ENCODE measurements at places on chromosomes 2 and 18.

DNA sequence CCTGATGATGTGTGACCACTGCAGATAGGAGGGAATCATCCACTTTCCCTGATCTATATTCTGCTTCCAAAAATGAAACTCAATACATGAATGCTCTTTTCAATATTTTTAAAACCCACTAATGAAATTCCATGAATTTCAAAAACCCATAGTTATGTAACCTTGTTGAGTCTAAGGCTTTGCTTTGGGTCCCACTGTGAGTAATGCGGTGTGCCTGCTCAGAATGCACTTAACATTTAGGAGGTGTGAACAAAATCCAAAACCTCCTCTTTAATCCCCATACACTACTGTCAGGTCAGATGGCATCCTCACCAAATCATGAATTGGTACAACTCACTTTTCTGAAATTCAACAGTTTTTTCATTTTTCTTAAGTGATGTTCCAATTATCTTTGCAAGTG is 50.4 kb downstream of the CCDC93 start:
- no peak for DNase-seq

- DNase-seq, result no peak
These were observed 13.3 kb downstream of the GAREM2 start for GRCh38 chr2:26185954-26186770.

DNA sequence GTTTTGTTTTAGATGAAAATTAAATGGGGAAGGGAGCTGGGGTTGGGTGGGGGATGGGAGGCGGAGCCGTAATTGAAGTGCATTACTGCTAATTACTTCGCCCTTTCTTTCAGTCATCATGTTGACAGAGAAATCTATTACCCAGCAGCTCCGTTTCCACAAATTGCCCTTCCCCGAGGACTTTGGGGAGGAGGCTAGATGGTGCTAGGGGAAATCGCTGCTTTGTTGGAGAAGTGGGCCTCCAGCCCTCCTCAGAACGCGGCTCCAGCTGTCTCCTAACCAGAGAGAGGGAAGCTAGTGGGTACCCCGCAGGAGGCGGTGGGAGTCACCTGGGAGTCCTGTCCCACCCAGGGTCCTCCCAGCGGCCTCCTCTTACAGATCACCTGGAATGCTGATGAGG is 130.9 kb upstream of the MYCN start:
- no peak for DNase-seq

- DNase-seq, result no peak
These were observed 36.2 kb upstream of the IGFBP2 start for GRCh38 chr2:216596980-216597509.

DNA sequence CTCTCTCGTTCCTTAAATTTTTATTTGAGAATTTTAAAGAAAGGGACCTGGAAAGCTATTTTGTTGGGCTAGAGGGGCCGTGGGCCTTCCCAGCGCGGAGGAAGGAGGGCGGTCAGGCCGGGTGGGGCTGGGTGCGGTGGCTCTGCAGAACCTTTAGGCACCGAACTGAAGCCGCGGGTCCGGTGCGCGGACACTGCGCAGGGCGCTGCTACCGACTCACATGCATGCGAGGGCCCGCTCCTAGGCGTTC is 1.6 kb upstream of the TWIST2 start:
- DNase-seq, result no peak

DNA sequence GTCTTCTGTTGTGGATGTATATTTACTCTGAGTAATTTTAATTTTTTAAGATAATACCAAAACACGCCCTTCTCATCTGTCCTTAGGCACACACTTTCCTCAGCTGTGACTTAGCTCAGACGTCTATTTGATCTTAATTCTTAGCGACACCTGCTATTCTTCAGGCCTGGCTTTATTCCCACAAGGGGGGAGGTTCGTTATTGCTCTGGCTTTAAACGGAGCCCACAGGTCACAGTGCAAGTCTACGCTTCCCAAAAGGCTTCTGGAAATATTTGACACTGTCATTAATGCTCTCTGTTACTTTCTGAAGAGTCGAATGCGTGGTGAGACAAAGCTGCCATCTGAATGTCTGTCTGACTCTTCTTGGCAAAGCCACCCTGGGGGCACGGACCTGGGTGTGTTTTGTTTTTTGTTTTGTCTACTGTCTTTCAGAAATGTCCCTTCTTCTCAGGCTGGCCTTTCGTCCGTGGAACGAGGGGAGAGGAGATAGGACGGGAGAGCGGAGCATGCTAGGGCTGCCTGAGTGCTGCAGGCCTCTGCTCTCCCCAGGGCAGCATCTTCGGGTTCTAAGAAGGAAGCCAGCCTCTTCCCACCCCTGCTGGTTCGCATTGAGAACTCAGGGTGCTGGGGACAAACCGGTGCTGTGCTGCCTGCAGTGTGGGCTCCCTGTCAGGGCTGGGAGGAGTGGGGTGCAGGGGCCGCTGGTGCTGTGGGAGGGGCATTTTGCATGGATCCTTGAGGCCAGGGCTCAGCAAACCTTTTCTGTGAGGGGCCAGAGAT is 61.9 kb downstream of the ASAP2 start:
- no peak for DNase-seq

GRCh38 chr18:31041271-31042083 is 1.1 kb downstream of the DSC3 start:
- DNase-seq, result no peak

Data from stimulated activated CD8-positive, alpha-beta memory T cell treated with anti-CD3 and anti-CD28 coated beads, Interleukin-4, amount 100 ng/mL, for 4 hours (primary cell).